Bladder microvascular endothelial cell (primary cell): ENCODE measurements at places on chromosomes 16 and 17. TPM values are rescaled to one million over a fixed set of nuclear protein-coding genes. Genes with fewer than 3 reads are reported as not detected.

The ITGB4 gene
- 8.6 and 22.9 TPM in 2 replicates for total RNA-seq

The KRTAP4-5 gene
- not detected in 2 replicates for total RNA-seq

The GLIS2 gene
- total RNA-seq = 0.94 and 0.97 TPM in 2 replicates

The CDH8 gene
- total RNA-seq = under 0.01 and 0.50 TPM in 2 replicates

The DCUN1D3 gene
- 35.7 and 36.6 TPM in 2 replicates for total RNA-seq

The CSH2 gene
- total RNA-seq = not detected in 2 replicates

The MRPL12 gene
- 7.6 and 8.7 TPM in 2 replicates for total RNA-seq

The ITGAD gene
- total RNA-seq = not detected in 2 replicates

The CHAD gene
- not detected in 2 replicates for total RNA-seq

The C17orf107 gene
- 0.49 and 1.1 TPM in 2 replicates for total RNA-seq

The MYO15A gene
- under 0.01 and 0.44 TPM in 2 replicates for total RNA-seq

The CMTM1 gene
- total RNA-seq = 1.1 and 2.9 TPM in 2 replicates

The LHX1 gene
- total RNA-seq = not detected in 2 replicates

The PYY gene
- not detected in 2 replicates for total RNA-seq

The STAC2 gene
- not detected in 2 replicates for total RNA-seq

The SDR42E1 gene
- total RNA-seq = 4.4 and 9.2 TPM in 2 replicates

The RDM1 gene
- total RNA-seq = 0.19 TPM in 1 of 2 replicates, not detected in the other

The NEUROD2 gene
- not detected in 2 replicates for total RNA-seq
